ENCODE measurements at places on chromosomes 6 and 20. TPM values are rescaled to one million over a fixed set of nuclear protein-coding genes. Genes with fewer than 3 reads are reported as not detected.

ULBP3 gene
- total RNA-seq, result 11.1 TPM

TCF15 gene
- total RNA-seq, result not detected

HSPA12B gene
- not detected for total RNA-seq

CALHM4 gene
- under 0.01 TPM for total RNA-seq

HTR1E gene
- total RNA-seq, result not detected

ARMH2 gene
- not detected for total RNA-seq

EEF1A2 gene
- total RNA-seq, result 1.9 TPM

NHSL1 gene
- total RNA-seq, result 6.3 TPM

EGFL8 gene
- total RNA-seq, result 0.26 TPM

POLR1C gene
- total RNA-seq, result 25.5 TPM

ACTL10 gene
- 1.6 TPM for total RNA-seq

PRKN gene
- total RNA-seq, result 0.79 TPM

DST gene
- 628 TPM for total RNA-seq

SSTR4 gene
- total RNA-seq, result not detected

ADGB gene
- total RNA-seq, result not detected

ENPP4 gene
- 0.26 TPM for total RNA-seq

SCRT2 gene
- not detected for total RNA-seq

PSORS1C2 gene
- not detected for total RNA-seq

ZBTB12 gene
- 1.3 TPM for total RNA-seq

EDN1 gene
- 2.9 TPM for total RNA-seq

BTNL2 gene
- total RNA-seq, result 0.26 TPM

HTR1B gene
- total RNA-seq, result under 0.01 TPM

SLC4A11 gene
- total RNA-seq, result 3.2 TPM

SPATA25 gene
- 0.90 TPM for total RNA-seq

CRISP2 gene
- total RNA-seq, result not detected

LAMP5 gene
- total RNA-seq, result not detected

PDYN gene
- total RNA-seq, result not detected

UNC5CL gene
- 0.26 TPM for total RNA-seq

FAM209B gene
- 0.26 TPM for total RNA-seq

RFX6 gene
- not detected for total RNA-seq

HLA-DOA gene
- total RNA-seq, result not detected

CST5 gene
- total RNA-seq, result not detected

ZNF133 gene
- 33.3 TPM for total RNA-seq

C6orf58 gene
- total RNA-seq, result not detected

LY86 gene
- not detected for total RNA-seq

SEL1L2 gene
- not detected for total RNA-seq

ERVFRD-1 gene
- total RNA-seq, result not detected

RSPO4 gene
- total RNA-seq, result not detected

HEY2 gene
- total RNA-seq, result not detected

EEF1A1 gene
- total RNA-seq, result 32,582 TPM

CEP162 gene
- total RNA-seq, result 3.4 TPM

HLA-DPB1 gene
- total RNA-seq, result not detected

ILRUN gene
- total RNA-seq, result 64.9 TPM

SAMD3 gene
- not detected for total RNA-seq

NNAT gene
- total RNA-seq, result not detected

TTPAL gene
- total RNA-seq, result 9.0 TPM

GRM1 gene
- not detected for total RNA-seq

LY6G5C gene
- total RNA-seq, result not detected

PAK5 gene
- not detected for total RNA-seq

ZSCAN16 gene
- 11.1 TPM for total RNA-seq

MYB gene
- under 0.01 TPM for total RNA-seq

SPATA2 gene
- total RNA-seq, result 1.0 TPM
